ENCODE measurements at places on chromosomes 12 and 14.
A peak's percentile ranks its signal among the peaks of the same experiment; 100 is the strongest.

- no peak for DNase-seq
These were observed 154.4 kb upstream of the PDE3A start for GRCh38 chr12:20213723-20214625.

DNA sequence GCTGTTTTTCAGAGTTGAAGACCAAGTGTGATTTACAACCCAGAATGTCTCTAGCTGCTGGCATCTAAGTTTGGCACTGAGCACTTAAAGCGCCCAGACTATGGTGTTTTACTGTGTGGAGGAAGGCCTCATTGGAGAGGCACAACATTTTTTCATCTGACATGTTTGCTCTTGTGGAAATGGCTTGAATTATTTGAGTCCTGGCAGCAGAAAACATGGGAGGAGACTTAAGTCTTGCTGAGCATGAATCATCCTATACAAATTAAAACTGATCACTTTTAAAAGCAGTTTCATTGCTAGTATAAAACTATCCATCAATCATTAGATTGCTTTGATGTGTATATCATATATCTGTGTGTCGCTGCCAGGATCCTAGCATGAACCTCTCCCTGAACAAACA is 85.9 kb upstream of the REP15 start:
- DNase-seq, result no peak

- no peak for DNase-seq
These were observed 1279.1 kb upstream of the FLRT2 start for GRCh38 chr14:84250893-84251292.

- DNase-seq, result no peak
These were observed 1.7 kb downstream of the HECTD1 start for GRCh38 chr14:31205681-31206535.

- DNase-seq, result no peak
These were observed 53.7 kb upstream of the DDX11 start for GRCh38 chr12:31019976-31020375.

GRCh38 chr14:79597566-79597965 is 613.7 kb downstream of the DIO2 start:
- no peak for DNase-seq

- DNase-seq, result no peak
These were observed 37.8 kb downstream of the BCL2L14 start for GRCh38 chr12:12108441-12109058.

DNA sequence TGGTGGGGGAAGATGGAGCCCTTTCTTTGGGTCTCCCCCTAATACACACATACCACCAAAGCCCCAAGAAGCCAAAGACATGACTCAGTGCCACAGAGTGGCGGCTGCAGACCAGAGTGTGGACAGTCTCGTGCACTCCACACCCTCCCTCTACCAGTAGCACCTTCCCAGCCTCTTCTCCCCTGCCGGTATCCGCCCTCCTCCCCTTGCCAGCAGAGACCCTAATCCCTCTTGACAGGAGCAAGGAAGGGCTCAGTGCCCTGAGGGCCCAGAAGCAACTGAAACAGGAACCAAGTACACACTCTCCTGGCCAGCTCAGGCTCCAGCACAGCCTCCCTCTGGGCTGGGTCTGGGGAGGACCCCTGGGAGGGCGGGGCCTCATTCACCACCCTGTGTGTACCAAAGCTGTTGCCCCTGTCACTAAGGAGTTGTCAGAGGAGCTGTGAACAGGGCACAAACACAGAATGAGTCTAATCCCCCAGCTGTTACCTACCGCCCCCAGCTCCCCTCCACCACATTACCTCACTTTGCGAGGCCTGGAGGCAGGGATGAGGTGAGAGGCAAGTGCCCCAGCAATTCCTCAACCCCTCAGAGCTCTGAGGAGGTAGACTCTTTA is 8.2 kb downstream of the SPRYD3 start:
- DNase-seq, result no peak

DNA sequence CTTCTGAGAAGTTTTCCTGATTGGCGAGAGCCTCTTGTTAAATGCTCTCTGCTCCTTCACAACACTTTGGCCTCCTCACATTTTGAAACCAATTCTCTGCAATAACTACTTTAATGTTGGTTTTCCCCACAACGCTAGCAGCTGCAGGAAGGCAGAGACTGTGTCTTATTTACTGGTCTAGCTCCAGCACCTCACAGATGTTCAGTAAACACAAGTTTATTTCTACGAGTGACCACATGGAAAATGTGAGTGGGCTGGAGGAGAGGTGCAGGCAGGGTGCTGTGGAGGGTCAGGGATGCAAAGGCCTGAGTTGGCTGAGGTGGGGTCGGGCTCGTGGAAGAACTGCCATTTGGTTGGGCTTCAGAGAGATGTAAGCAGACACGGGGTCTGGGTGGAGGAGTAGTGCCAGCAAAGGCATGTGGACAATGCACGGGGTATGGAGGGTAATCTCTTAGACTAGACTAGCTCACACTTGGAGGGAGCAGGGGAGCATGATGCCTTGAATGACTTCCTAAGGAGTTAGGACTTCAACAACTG is 117.4 kb upstream of the RTL1 start:
- DNase-seq, result no peak

DNA sequence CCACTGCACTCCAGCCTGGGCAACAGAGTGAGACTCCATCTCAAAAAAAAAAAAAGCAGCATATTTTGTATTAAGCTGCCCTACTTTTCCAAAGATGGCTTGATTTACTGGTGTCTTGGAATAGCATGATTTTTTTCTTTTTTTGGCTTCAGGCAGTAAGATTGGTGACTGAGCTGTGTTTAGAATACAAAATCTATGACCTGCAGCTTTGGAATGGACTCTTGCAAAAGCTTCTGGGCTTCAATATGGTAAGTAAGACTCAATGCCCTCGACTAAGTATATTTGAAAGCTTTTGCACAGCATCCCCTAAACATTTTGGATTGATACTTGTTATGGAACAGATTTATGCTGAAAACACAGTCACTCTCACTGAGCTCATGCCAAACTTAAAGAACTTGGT is 87.8 kb downstream of the KNTC1 start:
- DNase-seq, result no peak

DNA sequence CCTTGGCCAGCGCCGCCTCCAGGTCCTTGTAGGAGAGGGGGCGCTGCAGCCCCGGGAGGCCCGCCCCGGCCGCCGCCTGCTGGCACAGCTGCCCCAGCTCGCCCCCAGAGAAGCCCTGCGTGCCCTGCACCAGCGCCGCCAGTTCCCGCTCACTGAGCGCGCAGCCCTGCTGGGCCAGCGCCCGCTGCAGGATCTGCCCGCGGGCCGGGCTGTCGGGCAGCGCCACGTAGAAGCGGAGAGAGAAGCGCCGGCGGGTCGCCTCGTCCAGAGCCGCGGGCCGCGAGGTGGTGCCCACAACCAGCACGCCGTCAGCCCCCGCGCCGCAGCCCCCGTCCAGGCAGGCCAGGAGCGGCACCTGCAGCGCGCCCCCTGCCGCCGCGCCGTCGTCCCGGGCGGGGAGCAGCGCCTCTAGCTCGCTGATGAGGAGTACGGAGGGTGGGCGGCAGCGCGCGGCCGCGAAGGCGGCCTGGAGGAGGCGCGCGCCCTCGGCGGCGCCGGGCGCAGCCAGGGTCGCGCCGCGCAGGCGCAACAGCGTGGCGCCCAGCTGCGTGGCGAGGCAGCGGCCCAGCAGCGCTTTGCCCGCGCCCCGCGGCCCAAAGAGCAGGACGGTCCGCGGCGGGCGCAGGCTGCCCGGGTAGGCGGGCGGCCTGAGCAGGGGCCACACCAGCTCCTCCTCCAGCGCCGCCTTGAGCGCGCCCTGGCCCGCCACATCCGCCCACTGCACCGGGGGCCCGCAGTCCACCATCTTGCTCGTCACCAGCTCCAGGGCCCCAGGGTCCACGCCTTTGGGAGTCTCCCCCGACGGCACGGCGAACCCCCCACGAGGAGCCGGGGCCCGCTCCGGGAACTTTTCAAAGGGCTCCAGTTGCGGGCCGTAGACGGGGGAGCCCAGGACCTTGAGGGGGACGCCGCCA is 27.7 kb downstream of the FIGNL2 start:
- peak; percentile 84 for DNase-seq

- DNase-seq, result peak; percentile 87
These were observed 73.0 kb downstream of the CIT start for GRCh38 chr12:119804011-119804641.

- DNase-seq, result no peak
These were observed 53.3 kb upstream of the NCOR2 start for GRCh38 chr12:124620606-124621295.

DNA sequence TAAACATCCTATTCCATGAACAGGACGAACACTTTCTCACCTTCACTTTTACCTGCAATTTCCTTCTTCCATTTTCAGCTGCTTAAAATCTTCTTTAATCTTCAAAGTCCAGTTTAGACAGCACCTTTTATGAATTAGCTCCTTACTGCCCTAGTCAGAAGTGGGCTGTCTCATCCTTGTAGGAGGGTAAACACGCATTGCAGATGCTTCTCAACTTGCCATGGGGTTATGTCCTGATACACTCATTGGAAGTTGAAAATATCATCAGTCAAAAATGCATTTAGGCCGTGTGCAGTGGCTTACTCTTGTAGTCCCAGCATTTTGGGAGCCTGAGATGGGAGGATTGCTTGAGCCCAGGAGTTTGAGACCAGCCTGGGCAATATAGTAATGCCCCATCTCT is 35.2 kb downstream of the HMGA2 start:
- no peak for DNase-seq

DNA sequence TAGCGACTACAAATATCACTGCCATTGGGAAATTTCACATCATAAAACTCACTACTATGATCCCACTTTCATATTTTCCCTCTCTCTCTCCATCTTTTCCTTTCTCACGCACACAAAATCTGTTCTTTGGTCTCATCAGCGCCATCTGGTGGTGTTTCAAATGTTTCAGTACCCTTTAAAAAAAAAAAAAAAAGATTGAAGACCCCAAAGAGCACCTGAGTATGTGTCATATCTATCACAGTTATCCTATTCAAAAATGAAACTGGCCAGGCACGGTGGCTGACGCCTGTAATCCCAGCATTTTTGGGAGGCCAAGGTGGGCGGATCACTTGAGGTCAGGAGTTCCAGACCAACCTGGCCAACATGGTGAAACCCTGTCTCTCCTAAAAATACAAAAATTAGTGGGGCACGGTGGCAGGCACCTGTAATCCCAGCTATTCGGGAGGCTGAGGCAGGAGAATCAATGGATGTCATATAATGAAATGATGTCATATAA is 72.4 kb downstream of the TTC9 start:
- peak; percentile 44 for DNase-seq

GRCh38 chr12:51048661-51049251 is 629 bp downstream of the LETMD1 start:
- DNase-seq, result no peak

- DNase-seq, result no peak
These were observed 11.0 kb downstream of the DCTN2 start for GRCh38 chr12:57535764-57536596.

GRCh38 chr12:5706247-5706646 is 238.8 kb downstream of the ANO2 start:
- no peak for DNase-seq

GRCh38 chr12:94143438-94143837 is 4.9 kb upstream of the PLXNC1 start:
- DNase-seq, result no peak

DNA sequence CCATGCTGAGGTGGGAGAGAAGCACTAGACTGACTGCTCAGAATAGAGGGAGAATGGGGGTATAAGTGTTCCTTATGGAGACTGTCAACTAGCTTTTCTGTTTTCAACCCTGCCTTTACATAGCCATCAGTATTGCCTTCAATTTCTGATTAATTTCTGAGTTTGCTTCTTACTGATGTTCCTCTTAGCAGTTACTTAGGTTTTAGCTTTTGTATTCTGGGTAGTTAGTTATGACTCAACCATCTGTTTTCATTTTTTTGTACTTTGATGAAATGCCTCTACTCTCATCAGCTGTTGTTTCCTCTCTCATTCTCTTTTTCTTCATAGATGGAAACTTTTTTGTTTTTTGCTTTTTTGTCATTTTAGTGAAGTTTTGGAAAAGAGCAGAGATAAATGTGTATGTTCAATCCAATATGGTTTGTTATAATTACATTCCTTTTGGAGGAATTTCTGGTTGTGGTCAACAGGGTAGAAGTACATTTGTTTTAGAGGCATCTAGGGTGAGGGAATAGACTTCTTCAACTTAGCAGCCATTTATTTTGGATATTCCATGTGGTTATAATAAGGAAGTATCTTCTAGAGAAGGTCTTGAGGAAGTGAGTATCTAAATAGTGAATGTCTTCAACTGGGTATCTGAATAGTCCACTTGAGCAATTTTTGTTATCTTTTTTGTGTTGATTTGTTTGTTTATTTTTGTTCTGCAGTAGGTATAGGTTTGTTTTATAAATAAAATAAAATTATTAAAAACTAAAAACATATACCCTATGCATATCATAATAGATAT is 29.6 kb downstream of the PMCH start:
- no peak for DNase-seq

DNA sequence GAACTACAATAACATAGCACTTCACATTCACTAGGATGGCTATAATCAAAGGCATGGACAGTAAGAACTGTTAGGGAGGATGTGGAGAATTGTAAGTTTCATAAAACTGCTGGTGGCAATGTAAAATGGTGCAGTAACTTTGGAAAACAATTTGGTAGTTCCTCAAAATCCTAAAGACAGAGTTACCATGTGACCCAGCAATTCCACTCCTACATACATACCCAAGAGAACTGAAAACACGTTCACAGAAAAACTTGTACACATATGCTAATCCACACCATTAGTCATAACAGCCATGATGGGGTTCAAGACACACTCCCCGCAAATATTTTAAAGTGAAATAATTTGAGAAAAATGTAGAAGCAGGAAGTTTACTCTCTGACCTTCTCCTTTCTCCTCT is 31.7 kb downstream of the GALC start:
- no peak for DNase-seq

DNA sequence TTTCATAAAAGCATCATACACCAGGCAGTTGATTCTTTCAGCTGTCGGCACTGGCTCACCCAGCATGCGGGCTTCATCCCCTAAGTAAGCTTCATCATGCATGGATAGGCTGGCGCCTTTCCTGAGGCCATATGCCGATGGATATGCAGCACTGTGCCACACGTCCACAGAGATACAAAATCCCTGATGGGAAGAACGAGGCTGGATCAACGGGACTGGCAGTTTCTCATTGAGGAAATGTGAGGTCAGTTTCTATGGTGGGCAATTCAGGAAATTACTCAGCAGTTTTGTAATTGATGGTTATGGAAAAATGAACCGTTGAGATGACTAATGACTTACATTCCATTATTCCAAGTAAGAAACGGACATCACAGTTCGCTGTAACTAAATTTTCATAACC is 453.8 kb downstream of the TMEM121 start:
- no peak for DNase-seq

GRCh38 chr12:20101046-20101445 is 267.3 kb upstream of the PDE3A start:
- no peak for DNase-seq

DNA sequence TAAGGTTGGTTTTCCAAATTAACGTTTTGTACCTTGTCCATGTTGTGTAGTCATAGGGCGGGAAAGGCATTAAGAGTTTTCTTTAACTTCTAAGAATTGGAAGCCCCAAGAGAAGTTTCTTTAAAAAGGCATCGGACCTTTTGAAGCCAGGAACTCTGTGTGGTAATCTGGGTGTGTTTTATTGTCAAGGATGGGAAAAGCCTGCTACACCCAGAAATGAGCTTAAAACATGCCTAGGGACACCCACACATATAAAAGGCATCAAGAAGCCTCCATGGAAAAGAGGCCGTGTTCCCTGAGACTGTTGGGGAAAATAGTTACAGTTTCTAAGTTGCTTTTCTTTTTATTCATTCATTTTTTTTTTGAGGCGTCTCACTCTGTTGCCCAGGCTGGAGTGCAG is 81.0 kb upstream of the PTHLH start:
- no peak for DNase-seq
